MM.1S (cell line): ENCODE measurements at places on chromosomes 11 and 22.

GRCh38 chr11:106304274-106304673 lies 226.8 kb downstream of the AASDHPPT start:
- DNase-seq = no peak

- DNase-seq = no peak
Measured at GRCh38 chr11:122755409-122755808, 82.9 kb upstream of the CRTAM start.

DNA sequence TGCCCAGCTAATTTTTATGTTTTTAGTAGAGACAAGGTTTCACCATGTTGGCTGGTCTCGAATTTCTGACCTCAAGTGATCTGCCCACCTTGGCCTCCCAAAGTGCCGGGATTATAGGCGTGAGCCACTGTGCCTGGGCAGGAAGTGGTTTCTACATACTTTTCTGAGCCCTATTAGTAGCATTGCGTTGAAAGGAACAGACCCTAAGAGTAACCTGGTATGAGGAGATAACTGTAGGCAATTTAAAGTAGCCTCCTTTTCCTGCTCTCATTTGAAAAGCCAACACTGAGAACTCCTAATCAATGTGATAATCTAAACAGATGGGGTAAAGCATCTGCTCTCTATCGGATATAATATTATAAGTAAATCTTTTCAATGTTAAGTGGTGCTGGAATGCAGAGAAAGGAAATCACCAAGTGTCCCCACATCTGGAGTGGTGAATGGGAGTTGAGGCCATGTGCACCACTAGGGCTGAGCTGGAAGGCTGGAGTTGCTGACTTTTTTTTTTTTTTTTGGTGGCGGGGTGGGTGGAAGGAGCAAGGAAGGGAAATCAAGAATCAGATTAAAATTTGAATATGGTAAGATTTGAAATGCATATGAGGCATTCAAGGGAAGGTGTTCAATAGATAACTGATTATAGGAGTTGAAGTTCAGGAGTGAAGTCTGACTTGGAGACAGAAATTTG lies 20.7 kb downstream of the PDHX start:
- no peak for DNase-seq

DNA sequence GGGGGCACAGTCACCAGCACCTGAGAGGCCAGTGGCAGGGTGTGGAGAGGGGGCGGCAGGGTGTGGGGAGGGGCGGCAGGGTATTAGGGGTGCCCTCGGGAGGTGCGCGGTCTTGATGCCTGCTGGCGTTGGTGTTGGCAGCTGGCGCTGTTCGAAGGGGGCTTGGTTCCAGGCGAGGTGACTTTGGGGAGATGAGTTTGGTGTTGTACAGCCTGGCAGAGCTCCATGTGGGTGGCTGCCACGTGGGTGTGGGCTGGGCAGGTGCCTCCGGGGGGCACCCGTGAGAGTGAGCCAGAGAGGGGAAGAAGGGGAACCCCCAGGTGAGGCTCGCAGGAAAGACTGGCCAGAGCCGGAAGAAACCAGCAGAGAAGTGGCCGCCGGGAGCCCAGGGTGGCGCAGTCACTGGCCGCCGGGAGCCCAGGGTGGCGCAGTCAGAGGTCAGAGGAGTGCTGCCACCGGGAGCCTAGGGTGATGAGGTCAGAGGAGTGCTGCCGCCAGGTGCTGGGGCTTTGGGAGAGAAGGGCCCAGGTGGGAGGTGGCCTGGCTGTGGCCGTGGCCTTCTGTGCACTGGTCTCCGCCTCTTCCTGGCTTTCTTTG lies 44.7 kb downstream of the MUC6 start:
- DNase-seq = no peak

- DNase-seq = no peak
Measured at GRCh38 chr11:83459798-83460197, 173.6 kb upstream of the CCDC90B start.

- no peak for DNase-seq
Measured at GRCh38 chr11:128803449-128804245, 63.4 kb downstream of the KCNJ1 start.

DNA sequence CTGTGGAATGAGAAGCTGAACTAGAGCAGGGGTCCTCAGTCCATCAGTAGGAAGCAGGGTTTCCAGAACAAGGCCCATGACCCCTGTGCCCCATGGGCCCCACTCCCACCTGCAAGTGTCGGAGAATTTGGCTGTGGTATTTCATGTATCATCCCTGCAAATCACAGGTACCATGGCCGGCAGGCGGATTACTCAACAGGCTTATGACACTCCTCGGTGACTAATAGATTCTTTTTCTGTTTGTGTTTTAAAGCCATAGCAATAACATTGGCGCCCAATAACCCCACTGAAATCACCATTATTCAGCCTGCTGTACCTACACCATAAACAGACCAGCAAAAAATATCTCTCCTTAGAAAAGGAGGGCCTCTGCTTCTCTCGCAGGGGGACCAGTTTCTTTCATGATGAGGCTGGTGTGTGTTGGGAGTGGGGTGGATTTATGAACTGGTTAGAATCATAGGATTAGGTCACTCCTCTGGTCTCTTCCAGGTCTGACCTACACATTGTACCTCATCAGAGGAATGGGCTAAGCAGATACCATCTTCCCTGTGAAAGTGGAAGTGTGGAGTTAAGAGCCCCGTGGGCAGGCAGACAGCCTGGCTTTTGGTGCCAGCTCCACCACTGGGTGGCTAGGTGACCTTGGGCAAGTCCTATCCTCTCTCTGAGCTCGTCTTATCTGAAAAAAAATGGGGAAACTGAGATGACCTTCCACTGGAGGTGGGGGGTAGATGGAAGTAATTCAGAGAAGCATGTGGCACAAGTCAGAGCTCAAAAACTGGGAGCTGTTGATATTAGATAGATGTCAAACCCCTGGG lies 60.2 kb upstream of the WNT11 start:
- DNase-seq = no peak

- DNase-seq = no peak
Measured at GRCh38 chr11:13367115-13367514, 89.5 kb downstream of the BMAL1 start.

- DNase-seq = no peak
Measured at GRCh38 chr11:65651589-65652510, 10.9 kb downstream of the RELA start.

GRCh38 chr11:80104191-80104590 lies 663.4 kb upstream of the TENM4 start:
- no peak for DNase-seq

DNA sequence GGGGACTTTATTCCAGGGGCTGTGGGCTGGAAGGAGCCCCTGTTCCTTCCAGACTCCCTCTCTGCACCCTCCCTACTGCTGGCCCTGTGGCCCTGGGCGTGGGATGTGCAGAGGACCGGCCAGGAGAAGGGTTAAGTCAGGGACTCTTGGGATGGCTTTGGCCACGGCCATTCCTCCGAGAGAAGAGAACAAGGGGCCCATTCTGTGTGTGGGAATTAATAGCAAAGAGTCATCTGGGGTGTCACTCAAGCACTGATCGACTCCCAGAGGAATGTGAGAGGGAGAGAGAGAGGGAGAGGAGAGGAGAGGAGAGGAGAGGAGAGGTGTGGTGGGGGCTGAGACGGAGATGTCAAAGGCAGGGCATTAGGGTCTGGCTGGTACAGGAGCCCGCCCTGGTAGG lies 14.2 kb upstream of the SOX10 start:
- no peak for DNase-seq

DNA sequence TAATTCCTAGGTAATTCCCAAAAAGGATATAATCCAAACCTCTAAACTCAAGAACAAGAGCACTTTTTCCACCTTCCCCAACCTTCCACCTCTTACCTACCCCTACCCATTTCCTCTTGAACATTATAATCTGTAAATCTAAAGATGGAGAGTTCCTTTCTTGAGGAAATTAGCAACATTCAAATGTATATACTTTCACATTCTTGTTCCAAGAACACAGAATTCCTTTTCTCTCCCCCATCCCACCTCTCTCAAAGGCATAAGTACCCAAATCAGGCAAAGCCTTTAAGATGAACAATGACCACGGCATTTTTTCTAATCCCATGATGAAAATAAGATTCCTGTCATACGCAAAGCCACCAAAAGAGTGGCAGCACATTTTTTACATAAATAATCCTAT lies 18.3 kb downstream of the RRAS2 start:
- no peak for DNase-seq

- no peak for DNase-seq
Measured at GRCh38 chr22:32590556-32590955, 115.9 kb downstream of the FBXO7 start.

- no peak for DNase-seq
Measured at GRCh38 chr22:29309332-29310064, 3.0 kb downstream of the GAS2L1 start.

DNA sequence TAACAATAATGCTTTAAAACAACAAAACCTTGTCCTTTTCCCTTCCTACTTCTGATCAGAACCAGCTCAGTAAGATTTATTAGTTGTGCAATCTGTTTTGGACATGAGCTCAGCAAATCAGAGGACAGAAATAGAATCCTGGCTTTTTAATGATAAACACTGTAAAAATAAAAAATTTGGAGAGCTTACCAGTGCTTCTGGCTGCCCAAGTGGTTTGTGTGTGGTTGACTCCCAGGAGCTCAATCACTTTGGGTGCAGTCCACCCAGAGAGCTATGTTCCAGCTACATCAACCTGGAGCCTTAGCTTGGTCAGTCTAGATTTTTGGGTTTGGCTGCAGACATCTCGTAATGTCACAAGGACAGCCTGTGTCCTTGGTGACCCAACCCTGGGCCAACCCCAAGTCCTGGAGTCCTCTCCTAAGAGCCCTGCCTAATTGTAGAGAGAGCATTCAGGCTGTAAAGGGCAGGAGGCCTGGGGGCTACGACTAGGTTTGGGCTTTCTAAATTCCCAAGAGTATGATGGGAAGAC lies 28.5 kb downstream of the CD44 start:
- DNase-seq = no peak

DNA sequence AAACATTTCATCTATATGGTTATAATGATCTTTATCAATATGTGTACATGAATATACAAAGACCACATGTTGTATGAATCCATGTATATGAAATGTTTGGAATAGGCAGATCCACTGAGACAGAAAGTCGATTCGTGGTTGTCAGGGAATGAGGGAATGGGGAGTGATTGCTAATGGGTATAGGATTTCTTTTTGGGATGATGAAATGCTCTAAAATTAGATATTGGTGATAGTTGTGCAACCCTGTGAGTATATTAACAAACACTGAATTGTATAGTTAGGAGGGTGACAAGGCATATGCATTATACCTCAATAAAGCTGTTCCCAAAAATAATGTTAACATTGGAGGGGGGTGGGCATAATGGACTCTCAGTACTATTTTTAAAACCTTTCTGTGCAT lies 5.0 kb upstream of the PTPMT1 start:
- DNase-seq = no peak

GRCh38 chr11:120612513-120613263 lies 101.1 kb downstream of the GRIK4 start:
- DNase-seq = peak; percentile 52

- no peak for DNase-seq
Measured at GRCh38 chr11:100821198-100821597, 134.1 kb downstream of the ARHGAP42 start.

DNA sequence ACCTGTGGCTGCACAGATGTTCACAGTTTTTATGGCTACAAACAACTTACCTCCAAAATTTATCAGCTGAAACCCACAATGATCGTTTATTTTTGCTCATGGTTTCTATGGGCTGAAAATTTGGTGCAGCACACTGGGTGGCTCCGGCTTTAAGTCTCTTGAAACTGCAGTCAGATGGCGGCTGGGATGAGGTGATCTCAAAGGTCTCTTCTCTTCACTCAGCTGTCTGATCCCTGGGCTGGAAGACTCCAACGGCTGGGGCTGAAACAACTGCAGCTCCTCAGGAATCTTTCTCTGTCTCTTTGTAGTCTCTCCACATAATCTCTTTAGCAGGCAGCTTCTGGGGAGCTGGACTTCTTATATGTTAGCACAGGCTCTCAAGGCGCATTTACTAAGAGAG lies 117.3 kb upstream of the FAT3 start:
- peak; percentile 8 for DNase-seq

DNA sequence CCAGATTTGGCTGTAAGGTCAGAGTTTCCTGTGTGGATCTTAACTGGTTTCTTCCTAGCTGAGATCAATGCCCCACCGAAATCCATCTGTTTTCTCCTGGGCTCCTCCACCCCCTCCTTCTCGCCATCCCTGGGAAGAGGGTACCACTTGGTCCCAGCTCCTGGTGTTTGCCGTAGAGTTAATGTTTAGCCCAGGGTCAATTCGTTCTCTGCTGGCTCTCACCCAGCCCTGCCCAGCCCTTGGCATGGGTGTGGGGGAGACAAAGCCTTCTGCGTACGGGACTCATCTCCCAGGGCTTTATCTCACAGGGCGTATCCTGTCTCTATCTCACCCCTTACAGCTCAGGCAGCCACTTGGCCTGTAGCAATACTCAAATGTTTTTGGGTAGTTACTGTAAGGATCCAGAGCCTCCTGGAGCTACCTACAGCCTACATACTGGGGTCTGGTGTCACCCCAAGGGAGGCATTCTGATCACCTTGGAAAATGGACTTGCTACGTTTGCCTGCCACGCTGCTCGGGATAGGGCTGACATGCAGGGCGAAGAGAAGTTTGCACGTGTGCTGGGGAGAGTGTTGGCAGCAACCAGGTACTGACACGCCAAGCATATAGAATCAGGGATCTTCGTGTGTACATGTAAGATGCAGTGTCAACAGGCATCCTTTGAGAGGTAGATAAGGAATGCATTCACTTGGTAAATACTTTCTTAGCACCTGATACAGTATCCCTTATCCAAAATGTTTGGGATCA lies 66.1 kb downstream of the SCN3B start:
- DNase-seq = no peak

GRCh38 chr11:44566952-44567875 lies 1.8 kb downstream of the CD82 start:
- DNase-seq = no peak

DNA sequence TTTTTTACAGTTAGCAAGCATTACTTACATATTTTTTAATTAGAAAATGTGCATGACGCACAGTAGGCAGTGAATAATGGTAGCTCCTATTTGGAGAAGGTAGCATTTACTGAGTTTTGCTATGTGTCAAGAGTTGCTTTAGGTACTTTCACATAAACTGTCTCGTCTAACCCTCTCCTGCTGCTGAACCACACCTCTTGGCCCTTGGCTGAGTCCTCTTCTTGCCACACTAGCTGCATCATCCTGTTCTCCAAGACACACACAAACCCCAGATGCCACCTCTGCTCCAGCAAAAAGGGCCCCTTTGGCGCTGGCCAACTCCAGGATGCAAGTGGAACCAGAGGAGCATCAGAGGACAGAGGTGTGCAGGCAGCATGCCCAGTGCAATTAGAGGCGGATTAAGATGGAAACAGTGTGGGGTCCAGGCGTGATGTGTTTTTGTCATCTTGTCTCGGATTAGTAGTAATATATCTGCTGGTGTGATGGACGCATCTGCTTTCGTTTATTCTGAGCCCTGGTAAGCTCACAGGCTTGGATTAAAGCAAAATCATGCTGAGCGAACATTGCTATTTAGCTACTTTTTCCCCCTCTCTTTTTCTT lies 367.0 kb upstream of the CADM1 start:
- no peak for DNase-seq

DNA sequence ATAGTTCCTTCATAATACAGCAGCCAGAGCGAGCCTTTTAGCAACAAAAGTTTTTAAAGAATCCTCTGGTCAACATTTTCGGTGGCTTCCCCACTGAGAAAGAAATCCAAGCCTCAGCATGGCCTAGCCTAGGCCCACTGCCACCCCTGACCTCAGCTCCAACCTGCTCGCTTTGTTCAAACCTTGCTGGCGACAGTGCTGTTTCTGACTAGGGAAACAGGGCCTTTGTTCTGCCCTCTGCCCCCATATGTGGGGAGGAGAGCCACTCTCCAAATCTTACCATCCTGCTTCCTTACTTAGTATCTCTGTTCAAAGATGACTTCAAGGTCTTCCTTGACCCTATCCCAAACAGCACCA lies 95.8 kb downstream of the CCDC83 start:
- DNase-seq = no peak

GRCh38 chr11:11841116-11841722 lies 553 bp upstream of the USP47 start:
- no peak for DNase-seq
